ENCODE measurements at places on chromosomes 6 and 20.

DNA sequence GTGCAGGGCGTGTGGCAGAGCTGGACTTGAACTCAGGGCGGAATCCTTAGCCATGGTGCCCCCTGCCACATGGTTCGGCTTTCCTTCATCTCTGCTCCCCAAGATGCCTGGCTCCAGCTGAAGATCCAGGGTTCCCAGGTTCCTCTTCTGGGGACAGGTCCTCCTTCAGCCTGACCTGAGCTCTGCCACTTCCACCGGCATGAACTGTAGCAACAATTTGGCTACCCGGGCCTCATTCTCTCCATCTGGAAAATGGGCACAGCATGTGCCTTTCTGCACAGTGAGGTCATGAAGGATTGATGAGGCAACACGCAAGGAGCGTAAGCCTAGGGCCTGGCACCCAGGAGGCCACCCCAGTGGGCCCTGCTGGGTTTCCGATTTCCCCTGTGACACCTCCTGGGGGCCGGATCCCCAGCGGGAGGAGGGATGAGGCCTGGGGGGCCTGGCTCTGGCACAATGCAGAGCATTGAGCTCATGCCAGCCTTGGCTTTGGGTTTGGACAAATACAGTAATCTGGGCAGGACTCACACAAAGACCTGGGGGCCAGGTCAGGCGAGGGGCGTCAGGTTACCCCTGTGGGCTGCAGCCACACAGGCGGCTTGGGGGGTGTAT lies 74.0 kb downstream of the CEBPB start:
- DNase-seq = no peak

- DNase-seq = no peak
Measured at GRCh38 chr20:33914919-33915318, 78.8 kb upstream of the RALY start.

DNA sequence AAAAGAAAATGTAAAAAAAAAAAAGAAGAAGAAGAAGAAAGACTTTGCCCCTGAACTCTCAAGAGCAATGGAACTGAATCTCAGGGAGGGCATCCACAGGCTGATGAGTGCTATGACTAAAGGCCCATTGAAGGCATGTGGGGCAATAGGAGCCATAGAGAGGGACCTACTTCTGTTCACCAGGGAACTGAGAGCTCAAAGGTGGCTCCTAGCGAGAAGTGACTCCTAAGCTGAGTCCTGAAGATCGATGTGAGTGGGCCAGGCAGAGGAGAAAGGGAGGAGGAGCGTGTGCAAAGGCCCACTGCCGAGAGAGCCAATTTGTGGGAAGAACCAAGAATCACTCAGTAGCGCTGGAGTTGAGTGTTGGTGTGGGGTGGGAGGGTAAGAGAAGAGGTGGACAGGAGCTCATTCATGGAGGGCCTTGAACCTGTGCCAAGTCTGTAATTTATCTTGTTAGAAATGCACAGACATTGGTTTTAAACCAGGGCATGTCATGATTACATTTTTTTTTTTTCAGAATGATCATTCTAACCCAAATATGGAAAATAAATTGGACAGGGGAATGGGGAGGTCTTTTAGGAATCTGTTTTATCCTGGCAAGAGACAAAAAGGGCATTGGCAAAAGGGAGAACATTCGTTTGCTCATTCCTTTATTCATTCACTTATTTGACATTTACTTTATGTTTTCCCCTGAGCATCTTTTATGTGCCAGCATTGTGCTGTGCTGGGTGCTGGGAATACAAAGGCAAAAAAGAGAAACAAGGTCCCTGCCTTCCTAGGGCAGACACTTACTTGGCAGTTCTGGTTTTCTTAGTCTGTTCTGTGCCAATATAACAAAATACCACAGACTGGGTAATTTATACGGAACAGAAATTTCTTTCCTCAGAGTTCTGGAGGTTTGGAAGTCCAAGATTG lies 67.4 kb upstream of the DSP start:
- no peak for DNase-seq

GRCh38 chr6:52183131-52183713 lies 3.0 kb upstream of the IL17A start:
- DNase-seq = no peak

GRCh38 chr20:23867152-23867776 lies 12.3 kb downstream of the CST5 start:
- DNase-seq = no peak

GRCh38 chr6:33794910-33795623 lies 6.1 kb upstream of the LEMD2 start:
- DNase-seq = no peak

- DNase-seq = no peak
Measured at GRCh38 chr20:35167787-35168186, 4.1 kb upstream of the PROCR start.

DNA sequence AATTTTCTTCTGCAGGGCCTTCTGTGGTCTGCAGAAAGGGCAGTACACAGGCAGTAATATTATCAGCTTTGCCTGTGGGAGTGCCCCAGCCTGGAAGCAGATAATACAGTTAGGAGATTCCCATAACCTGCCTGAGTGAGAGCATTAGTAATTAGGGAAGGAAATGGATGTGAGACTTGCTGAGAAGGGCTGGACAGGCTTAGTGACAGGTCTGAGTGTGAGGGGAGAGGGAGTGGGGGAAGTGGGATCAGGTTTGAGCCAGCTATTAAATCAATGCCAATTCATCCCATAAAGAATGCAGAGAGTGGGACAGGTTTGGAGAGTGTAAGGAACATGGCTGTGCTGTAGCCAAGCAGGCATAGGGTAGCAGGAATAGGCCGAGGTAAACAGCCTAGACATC lies 10.1 kb upstream of the CFAP206 start:
- DNase-seq = no peak

DNA sequence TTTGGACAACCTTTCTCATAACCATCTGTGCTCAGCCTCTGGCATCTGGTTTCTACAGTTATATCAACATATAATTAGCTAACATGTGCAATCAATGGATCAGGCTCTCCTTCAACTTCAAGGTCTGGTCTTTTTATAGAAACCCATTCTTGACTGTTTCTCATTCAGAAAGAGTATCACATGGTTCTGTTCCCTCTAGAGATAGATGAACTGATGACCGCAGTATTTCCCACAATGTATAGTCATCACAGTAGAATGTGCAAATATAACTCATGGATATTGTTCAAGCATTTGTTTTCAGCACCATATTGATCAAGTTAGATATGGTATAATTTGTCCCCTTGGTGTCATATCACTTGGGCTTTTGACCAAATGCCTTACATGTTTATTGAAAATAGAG lies 656.2 kb downstream of the FRK start:
- no peak for DNase-seq

- DNase-seq = no peak
Measured at GRCh38 chr6:35893246-35893645, 27.7 kb downstream of the SRPK1 start.

DNA sequence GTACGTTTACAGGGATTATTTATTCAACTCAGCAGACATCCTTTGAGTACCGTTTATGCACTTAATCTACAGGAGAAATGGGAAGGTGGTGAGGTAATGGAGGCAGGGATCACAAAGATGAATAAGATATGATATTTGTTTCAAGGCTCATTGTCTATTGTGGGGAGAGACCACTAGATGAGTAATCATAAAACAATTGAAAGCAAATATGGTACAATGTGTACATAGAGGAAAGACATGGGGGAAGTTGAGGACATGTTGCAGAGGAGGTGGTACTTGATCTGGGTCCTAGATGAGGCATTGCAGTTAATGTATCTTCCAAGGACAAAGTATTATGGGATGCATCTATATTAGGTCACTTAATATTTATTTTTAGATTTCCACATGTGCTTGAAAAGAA lies 13.7 kb upstream of the CDC5L start:
- DNase-seq = no peak

DNA sequence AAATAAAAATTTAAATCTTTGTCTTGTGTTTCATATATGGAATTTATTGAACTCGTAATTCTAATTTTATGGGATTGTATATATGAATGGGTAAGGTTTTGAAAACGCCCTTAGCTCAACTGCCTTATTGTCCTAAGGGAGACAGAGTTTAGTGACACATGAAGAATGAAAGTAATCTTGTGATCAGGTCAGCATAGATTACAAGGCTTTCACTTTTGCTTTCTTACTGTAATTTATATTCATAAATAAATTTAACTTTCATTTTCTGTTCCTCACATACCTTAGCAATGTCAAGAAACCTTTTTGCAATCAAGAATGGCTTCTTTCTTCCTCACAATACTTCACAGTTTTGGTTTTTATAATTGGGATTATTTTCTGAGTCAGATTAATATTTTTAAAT lies 14.4 kb downstream of the KPNA5 start:
- DNase-seq = no peak

DNA sequence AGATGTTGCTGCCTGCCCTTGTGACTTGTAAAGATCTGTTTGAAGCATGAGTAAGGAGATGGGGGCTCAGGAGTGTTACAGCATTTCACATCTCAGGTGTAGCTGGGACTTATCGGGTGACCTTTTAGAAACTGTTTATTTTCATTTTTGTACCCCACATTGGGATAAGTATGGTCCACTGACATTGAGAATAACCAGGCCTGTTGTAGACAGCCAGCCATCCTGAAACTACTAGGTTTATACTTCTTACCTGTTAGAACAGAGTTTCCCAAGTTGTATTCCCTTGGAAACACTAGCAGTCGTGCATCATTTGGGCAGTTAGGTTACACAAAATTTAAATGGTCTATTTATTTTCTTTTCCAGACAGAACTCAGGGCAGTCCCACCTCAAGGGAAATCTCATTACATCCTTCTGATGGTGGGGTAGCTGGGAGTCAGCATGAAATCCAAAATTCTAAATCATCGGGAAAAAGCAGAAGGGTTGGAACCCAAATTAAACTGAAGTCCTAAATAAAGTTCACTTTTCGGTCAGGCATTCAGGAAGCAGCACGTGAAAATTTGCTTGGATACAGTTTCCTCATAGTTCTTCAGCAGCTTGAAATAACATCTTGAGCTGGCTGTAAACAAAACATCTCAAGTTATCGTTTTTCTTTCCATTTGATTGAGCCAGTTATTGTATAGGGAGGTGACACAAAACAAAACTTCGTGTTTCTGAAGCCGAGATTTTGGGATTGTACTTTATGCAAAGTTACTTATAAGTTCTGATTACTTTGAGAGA lies 30.5 kb downstream of the FOXO3 start:
- DNase-seq = no peak

- DNase-seq = no peak
Measured at GRCh38 chr20:48822879-48823385, 4.9 kb downstream of the PREX1 start.

- DNase-seq = no peak
Measured at GRCh38 chr20:37377346-37378081, 31.6 kb downstream of the SRC start.

GRCh38 chr6:154606860-154607259 lies 96.4 kb upstream of the CNKSR3 start:
- no peak for DNase-seq

DNA sequence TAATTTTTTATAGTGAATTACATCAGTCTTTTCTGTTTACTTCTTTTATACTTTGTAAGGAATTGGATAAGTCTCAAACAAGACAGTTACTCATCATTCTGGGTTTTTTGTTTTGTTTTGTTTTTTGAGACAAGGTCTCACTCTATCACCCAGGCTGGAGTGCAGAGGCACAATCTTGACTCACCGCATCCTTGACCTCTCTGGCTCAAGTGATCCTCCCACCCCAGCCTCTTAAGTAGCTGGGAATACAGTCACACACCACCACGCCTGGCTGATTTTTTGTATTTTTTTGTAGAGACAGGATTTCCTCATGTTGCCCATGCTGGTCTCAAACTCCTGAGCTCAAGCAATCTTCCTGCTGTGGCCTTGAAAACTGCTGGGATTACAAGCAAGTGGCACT lies 524.3 kb downstream of the EYS start:
- DNase-seq = no peak

All from thoracic aorta (tissue), 2 donors.